NCI-H2029 (cell line): ENCODE measurements at places on chromosomes 7 and 10.

GRCh38 chr7:55518836-55519235, 53.5 kb downstream of the VOPP1 start:
- DNase-seq = no peak

GRCh38 chr7:1708596-1709251, 38.6 kb downstream of the ELFN1 start:
- DNase-seq = no peak

DNA sequence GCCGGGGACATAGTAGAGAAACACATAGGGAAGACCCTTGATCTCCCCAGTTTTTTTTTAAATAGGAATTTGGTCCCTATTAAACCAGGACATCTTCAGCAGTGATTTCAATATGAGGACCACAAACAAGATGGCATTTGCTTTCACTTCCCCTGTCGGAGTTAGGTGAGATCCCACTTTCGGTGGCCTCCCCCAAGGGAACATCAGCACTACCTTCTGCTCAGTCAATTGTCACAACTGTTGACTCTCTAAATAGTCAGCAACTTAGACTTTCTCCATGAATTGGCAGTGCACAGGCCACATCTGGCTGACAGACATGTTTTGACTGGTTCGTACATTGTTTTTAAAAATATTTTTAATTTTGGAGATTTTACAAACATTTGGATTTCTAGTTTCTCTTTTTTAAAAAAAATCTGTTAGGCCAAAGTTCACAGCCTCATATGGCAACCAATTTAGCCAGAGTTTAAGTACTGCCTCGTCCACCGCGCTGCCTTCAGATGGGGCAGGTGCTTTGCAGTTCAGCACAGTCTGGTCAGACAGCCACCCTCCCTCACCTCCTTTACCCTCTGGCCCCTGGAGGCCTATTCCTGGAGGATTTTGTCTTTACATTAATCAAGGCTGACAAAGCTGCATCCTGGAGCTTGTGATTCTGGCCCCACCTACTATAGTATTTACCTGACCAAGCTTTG, 139.2 kb upstream of the PRR15 start:
- DNase-seq = no peak

DNA sequence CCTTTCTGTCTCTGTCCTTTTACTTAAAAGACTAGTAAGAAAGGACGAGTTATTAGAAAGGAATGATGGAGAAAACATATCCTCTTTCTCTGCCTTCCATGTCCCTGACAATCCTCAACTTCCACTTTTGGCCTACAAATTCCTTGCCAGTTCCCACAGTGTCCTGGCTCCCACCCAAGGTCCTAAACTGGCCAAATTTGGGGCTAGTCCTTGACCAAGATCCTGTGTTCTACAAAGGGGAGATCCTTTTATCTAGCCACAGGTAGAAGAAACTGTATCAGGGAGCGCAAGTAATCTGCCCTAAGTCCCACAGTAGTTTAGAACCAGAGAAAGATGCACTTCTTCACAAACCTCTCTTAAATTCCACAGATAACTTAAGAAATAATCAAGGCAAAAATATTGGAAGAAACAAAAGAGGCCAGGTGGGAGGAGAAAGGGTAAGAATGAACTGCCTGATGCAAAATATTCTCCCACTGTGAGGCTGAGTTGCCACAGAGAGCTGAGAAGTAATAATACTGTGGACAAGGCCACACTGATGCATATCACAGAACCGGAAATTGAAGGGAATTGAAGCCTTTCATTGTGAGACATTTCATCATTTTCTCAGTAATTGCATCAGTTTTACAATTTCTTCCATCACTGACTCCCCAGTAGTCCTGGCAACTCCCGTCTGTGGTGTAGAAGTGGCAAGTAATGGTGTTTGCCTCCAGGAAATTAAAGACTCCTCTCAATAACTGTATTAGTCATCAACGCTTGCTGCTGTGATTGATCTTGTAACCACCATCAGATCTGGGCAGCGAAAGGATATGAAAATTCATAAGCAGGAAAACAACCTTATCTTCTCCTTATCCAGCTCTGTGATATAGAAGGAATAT, 47.2 kb downstream of the DNAJC12 start:
- DNase-seq = no peak
